ENCODE measurements at places on chromosomes 3 and 15. TPM values are rescaled to one million over a fixed set of nuclear protein-coding genes. Genes with fewer than 3 reads are reported as not detected.

The SLC15A2 gene
- total RNA-seq: 0.29 TPM

The OR5K2 gene
- not detected for total RNA-seq

The SLC22A13 gene
- not detected for total RNA-seq

The BTLA gene
- total RNA-seq: not detected

The GPR171 gene
- not detected for total RNA-seq

The ARNT2 gene
- total RNA-seq: 1.3 TPM

The OXSM gene
- total RNA-seq: 8.9 TPM

The CGNL1 gene
- total RNA-seq: 26.7 TPM

GRCh38 chr3:50122661-50123391 lies 32.3 kb upstream of the SEMA3F start:
- DNase-seq: no peak

GRCh38 chr3:134869153-134869726 lies 74.2 kb downstream of the EPHB1 start:
- no peak for DNase-seq

DNA sequence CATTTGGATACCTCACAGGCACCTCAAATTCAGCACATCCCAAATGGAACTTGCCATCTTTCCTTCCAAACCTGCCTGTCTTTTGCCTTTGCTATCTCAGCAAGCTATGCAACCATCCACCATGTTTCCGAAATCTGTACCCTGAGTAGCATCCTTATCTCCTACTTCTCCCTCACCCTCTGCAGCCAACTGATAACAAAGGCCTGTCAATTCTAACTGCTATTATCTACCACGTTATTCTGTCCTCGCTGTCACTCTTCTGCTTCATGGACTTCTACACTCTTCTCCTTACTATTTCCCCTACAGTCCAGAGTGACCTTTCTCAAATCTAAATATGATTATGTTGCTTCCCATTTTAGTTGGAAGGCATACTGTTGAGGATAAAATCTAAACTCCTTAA lies 25.5 kb upstream of the TAFA4 start:
- no peak for DNase-seq

GRCh38 chr3:129329858-129330257 lies 51.2 kb downstream of the HMCES start:
- DNase-seq: no peak

DNA sequence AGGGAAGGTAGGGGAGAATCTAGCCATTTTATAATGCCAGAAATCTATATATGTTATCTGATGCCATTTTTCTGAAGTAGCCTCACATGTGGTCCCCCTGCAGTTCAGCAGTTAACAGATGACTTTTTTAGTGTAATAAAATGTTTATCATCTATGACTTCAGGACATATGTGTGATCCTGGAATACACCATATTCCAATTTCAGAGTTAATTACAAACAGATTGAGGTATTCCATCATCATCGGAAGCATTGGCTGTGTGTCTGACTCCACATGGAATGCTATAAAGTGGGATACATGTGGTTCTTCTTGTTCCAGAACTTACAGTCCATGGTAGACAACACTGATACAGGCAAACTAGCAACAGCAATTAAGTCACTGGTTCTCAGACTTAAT lies 45.9 kb upstream of the LIMD1 start:
- DNase-seq: no peak

DNA sequence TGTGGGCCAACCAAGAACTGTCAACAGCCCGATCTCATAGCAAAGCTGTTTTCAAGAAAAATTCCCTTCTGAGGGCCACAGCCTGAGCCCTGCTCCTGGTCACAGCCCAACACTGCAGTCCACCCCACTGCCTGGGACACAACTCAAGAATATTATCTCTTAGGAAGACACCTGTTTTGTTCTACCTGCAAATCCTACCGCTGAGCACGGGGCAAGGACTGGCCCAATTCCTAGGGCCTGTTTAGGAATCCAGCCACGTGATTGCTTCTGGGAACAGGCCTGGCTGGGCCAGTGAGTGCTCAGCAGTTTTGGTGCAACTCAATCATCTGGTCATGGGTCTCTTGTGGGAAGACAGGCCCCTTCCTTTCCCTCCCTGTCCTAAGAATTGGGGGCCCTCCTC lies 8.3 kb downstream of the ISLR2 start:
- DNase-seq: no peak

- no peak for DNase-seq
Observed at GRCh38 chr15:63896336-63897115, 62.8 kb upstream of the HERC1 start.

DNA sequence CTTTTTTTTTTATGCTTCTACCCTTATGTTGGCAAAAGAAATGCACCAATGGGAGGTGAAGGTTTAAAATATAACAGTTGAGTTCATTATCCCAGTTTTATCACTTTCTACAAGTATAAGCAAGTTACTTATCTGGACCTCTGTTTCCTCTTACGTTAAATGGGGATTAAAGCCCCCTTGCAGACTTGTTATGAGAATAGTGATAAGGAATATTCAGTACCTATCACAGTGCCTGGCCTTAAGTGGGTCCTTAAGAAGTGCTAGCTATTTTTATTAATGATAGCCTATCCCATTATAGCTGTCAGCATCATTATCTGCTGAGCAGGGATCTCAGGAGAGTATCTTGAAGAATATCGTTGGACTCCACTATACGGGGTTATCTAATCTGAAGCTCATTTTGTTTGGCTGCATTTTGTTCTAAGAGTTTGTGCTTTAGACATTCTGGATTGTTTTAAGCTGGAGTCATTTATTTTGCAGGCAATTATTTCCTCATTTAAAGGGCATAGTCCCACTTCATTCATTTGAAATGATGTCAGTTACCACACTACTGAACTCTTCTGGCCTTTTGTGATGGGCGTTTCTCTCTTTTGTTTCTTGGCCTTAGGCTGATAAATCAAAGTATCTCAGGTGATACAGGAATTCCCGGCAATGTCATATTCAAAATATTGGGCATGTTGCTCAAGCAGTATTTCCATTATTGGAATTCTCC lies 28.8 kb downstream of the RAB8B start:
- no peak for DNase-seq

DNA sequence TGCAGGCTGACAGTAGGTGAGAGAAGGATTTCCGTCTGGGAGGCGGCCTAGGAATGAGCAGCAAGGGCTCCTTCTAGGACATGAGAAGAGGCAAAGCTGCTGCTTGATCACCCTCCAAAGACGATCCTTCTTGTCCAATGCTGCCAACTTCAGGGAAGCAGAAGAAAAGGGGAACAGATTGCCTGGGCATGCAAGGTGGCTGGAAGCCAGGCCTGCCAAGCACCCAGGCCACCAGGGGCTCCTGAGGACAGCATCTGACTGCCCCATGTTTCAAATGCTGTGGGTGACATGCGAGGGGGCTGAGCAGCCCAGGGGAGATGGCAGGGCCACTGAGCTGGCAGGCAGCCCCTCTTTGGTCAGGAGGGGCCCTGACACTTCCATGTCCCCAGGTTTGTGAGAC lies 3.3 kb upstream of the GRIP2 start:
- DNase-seq: no peak

- no peak for DNase-seq
Observed at GRCh38 chr3:171165983-171166382, 139.5 kb upstream of the SLC2A2 start.

Measured in glomerular endothelial cell (primary cell).